Type B pancreatic cell (in vitro differentiated cells): ENCODE measurements at places on chromosomes 7 and 10.
A peak's percentile ranks its signal among the peaks of the same experiment; 100 is the strongest.

GRCh38 chr10:5732141-5732540 is 47.5 kb downstream of the TASOR2 start:
- H3K36me3 ChIP-seq = peaks cover 28% of the 10 kb centered on the region
- H3K4me1 ChIP-seq = peaks cover under 1% of the 10 kb centered on the region
- H3K4me3 ChIP-seq = no peak overlapping the region

DNA sequence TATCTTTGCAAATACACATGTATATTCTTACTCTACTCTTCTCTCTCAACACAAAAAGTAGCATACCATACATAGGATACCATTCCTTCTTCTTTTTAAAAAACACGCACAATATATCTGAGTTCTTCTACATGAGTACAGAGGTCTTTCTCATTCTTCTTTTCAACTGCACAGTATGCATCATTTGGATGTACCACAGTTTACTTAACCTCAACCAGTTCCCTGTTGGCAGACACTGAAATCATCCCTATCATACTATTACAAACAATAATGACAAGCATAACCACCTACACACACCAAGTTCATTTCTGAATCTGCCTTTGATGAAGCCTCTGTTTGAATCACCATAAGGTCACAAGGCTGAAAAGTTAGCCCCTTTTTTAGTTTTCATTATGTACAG is 25.7 kb upstream of the GGCT start:
- H3K27me3 ChIP-seq = peaks cover 3% of the 10 kb centered on the region
- H3K27ac ChIP-seq = no peak overlapping the region
- no peak for DNase-seq
- no peak overlapping the region for H3K4me3 ChIP-seq
- no peaks in the 10 kb centered on the region for H3K4me1 ChIP-seq

GRCh38 chr7:128352153-128352537 is 8.4 kb upstream of the RBM28 start:
- H3K27me3 ChIP-seq = peaks cover 40% of the 10 kb centered on the region
- no peak overlapping the region for H3K27ac ChIP-seq
- no peak for DNase-seq
- peaks cover 29% of the 10 kb centered on the region for H3K4me1 ChIP-seq
- H3K36me3 ChIP-seq = peaks cover 7% of the 10 kb centered on the region
- H3K4me3 ChIP-seq = no peak overlapping the region

DNA sequence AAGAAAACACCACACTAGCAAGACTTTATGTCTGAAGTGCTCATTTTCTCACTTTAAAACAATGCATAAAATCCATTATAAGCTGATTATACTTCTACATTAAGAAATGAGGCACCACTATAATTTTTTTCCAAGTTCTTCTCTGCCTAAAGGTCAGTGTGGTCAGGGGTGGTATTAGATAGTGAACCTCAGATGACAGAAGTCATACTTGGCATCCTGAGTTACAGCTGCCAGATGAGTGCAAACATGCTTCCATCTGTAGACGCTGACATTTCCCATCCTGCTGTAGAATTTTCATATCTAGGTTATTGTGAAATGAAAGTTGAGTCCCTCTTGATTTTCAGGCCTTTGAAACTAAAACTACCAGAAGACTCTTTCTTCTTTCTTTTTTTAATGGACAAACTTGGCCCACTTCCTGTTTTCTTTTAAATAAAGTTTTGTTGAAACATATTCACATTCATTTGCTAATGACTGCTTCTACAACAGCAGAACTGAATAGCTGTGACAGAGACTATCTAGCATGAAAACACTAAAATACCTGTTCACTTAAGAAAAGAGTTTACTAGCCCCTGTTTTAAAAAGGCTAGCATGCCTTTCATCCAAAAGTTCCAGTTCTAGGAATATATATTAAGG is 900.8 kb downstream of the XPNPEP1 start:
- no peak overlapping the region for H3K4me3 ChIP-seq
- no peaks in the 10 kb centered on the region for H3K4me1 ChIP-seq
- H3K27me3 ChIP-seq = no peaks in the 10 kb centered on the region
- no peak overlapping the region for H3K27ac ChIP-seq
- DNase-seq = no peak

DNA sequence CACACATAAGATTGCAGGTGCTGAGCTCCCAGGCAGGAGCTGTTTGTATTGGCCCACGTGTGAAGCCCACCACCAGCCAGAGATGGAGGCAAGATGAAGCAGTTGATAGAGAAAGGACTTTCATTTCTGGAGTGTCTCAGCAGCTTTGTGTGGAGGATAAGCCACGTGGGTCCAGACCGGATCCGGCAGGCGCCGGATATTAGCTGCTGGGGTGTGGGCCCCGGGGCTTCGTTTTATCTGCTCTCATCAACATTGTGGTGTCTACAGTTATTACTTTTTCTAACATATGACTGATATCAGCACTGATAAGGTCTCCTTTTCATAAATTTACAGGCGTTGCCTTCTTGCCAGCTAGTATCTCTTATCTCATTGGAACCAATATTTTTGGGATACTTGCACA is 25.5 kb downstream of the SLC18A2 start:
- no peaks in the 10 kb centered on the region for H3K36me3 ChIP-seq
- H3K4me3 ChIP-seq = no peak overlapping the region
- H3K27me3 ChIP-seq = peaks cover 9% of the 10 kb centered on the region
- peaks cover 8% of the 10 kb centered on the region for H3K4me1 ChIP-seq
- H3K27ac ChIP-seq = no peak overlapping the region

DNA sequence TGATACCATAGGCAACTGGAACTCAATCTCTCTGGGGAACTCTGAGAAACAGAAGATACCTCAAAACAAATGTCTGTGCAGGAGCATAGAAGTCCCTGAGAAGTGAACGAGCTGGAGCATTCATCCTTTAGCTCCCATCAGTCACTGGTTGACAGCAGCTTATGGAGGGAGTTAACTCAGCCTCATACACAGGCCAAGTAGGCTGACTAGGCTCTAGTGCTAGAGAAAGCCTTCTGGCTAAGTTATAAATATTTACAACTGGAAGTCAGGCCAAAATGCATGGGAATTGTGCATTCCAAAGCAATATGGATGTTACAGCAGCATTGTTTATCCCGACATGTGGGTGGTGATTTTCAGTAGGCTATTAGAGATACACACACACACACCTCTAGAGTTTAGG is 66.5 kb downstream of the ANK3 start:
- H3K27ac ChIP-seq = no peak overlapping the region
- H3K36me3 ChIP-seq = peaks cover 3% of the 10 kb centered on the region
- DNase-seq = no peak
- H3K4me1 ChIP-seq = no peaks in the 10 kb centered on the region
- H3K4me3 ChIP-seq = no peak overlapping the region
- H3K27me3 ChIP-seq = no peaks in the 10 kb centered on the region

- H3K27ac ChIP-seq = no peak overlapping the region
- H3K4me1 ChIP-seq = no peaks in the 10 kb centered on the region
- H3K36me3 ChIP-seq = no peaks in the 10 kb centered on the region
- no peak overlapping the region for H3K4me3 ChIP-seq
- no peak for DNase-seq
- H3K27me3 ChIP-seq = no peaks in the 10 kb centered on the region
Observed at GRCh38 chr10:54702583-54703485, 98.2 kb downstream of the PCDH15 start.

GRCh38 chr7:22667562-22668239 is 59.3 kb upstream of the IL6 start:
- no peak overlapping the region for H3K4me3 ChIP-seq
- H3K36me3 ChIP-seq = no peaks in the 10 kb centered on the region
- peaks cover 2% of the 10 kb centered on the region for H3K27me3 ChIP-seq
- DNase-seq = no peak

- peaks cover 4% of the 10 kb centered on the region for H3K36me3 ChIP-seq
- H3K27me3 ChIP-seq = no peaks in the 10 kb centered on the region
- H3K27ac ChIP-seq = peak within 1 kb of the TSS; percentile 92
- peak; percentile 88 for DNase-seq
Observed at GRCh38 chr10:94545391-94546048, at the start of gene HELLS. Gene HELLS, plus strand, starts transcription at chr10:94545788. Its CDS starts 134 bp downstream, at chr10:94545922.

- peaks cover 3% of the 10 kb centered on the region for H3K36me3 ChIP-seq
- no peak for DNase-seq
- H3K4me3 ChIP-seq = no peak overlapping the region
- H3K27ac ChIP-seq = peak overlapping the region; percentile 1
Observed at GRCh38 chr10:72783410-72783833, 91.5 kb downstream of the MCU start.

DNA sequence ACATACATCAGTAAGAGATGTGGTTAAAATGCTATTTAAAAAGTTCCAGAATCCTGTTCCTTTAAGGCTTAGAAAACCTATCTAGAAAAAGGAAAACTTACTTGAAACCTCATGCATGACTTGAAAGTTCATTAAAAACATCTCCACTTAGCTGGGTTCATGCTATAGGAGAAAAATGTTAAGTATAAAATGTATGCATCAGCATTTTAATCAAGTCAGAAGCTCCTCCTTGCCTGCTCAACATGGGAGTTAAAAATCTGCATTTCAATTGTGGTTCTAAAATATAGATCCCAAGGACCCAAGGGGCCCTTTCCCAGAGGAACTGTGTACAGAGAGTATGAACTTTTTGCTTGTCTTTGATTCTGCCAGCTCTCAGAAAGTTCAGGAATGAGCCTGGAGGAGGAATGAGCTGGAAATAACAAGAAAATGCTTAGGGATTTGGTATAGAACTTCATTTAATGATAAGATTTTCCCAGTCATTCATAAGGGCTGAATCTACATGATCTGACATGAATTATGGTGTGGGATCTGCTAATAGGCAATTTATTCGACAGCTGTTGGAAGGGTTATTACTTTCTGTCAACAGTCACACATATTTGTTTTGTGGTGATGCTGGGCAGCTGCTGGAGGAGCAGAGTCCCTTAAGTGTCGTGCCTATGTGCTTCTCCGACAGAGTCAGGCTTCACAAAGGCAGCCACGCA is 85.6 kb upstream of the MTPN start:
- H3K27ac ChIP-seq = no peak overlapping the region
- peaks cover 4% of the 10 kb centered on the region for H3K36me3 ChIP-seq
- no peak for DNase-seq
- no peak overlapping the region for H3K4me3 ChIP-seq
- peaks cover 30% of the 10 kb centered on the region for H3K4me1 ChIP-seq

GRCh38 chr7:4762121-4763055 is 13.0 kb upstream of the AP5Z1 start:
- no peak overlapping the region for H3K4me3 ChIP-seq
- H3K4me1 ChIP-seq = no peaks in the 10 kb centered on the region

DNA sequence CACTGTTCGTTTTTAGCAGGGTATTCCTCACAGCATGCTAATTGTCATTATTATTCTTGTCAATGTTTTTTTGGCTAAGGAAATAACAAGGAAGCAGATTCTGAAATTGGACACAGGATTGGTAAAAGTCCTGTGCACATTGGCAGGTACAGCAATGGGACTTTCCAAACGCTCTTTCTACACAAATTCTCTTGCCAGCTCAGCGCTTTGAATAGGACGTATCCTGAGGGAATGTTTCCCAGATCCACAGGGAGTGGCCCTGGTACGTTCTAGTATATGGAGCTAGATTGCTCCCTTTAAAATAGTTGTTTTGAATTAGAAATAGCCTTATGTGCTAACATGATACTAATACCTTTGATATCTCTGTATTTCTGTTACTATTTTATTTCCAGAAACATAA is 82.8 kb upstream of the GRB10 start:
- H3K4me3 ChIP-seq = no peak overlapping the region
- no peaks in the 10 kb centered on the region for H3K36me3 ChIP-seq
- H3K27ac ChIP-seq = no peak overlapping the region
- H3K27me3 ChIP-seq = no peaks in the 10 kb centered on the region
